ENCODE measurements at places on chromosomes 16 and 17. TPM values are rescaled to one million over a fixed set of nuclear protein-coding genes. Genes with fewer than 3 reads are reported as not detected.

The ZNF385C gene
- total RNA-seq = 0.22 TPM

The CMTM4 gene
- 205 TPM for total RNA-seq

The SPATA32 gene
- total RNA-seq = not detected

The CACNG4 gene
- not detected for total RNA-seq

The TMIGD1 gene
- not detected for total RNA-seq

The CNP gene
- 55.7 TPM for total RNA-seq

The ATP2A1 gene
- total RNA-seq = not detected

DNA sequence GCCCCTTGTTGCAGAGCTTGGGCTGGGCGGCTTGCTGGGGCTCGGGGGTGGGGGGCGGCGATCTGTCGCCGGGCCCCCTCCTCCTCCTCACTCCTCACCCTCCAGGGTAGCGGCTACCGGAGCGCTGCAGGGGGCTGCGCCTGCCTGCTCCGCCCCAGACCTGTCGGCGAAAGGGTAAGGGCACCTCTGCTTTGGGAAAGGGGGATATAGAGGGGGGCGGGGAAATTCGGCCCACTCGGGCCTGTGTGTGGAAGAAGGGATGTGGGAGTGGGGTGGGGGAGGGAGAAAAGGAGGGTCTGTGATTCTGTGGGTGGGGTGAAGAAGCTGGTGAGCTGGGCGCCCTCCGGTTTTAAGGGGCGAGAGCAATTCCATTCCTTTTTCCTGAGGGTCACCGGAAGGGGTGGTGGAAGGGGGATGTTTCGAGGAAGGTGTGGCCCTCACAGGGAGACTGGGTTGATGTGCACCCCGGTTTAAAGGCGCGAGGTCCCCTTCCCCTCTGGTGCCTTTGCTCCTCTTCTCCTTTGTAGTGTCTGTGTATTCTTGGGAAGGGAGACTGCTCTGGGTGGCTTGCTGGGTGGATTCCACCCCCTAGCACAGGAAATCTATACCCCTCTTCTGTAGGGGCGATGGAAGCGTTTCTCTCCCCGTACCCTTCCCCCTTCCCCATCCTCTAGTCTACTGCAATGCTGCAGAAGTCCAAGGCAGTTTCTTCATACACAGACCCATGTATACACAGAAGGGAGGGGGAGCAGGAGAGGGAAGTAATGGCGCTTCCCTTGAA, 878 bp downstream of the TAOK1 start:
- H3K4me3 ChIP-seq = peak overlapping the region; percentile 98
- H3K27me3 ChIP-seq = no peaks in the 10 kb centered on the region
- H3K4me1 ChIP-seq = peaks cover 19% of the 10 kb centered on the region

GRCh38 chr17:19312406-19312805, 50.1 kb downstream of the B9D1 start:
- H3K27me3 ChIP-seq = no peaks in the 10 kb centered on the region
- no peak for DNase-seq
- H3K4me1 ChIP-seq = peaks cover 35% of the 10 kb centered on the region
- H3K27ac ChIP-seq = peak overlapping the region; percentile 12
- peaks cover 8% of the 10 kb centered on the region for H3K36me3 ChIP-seq

DNA sequence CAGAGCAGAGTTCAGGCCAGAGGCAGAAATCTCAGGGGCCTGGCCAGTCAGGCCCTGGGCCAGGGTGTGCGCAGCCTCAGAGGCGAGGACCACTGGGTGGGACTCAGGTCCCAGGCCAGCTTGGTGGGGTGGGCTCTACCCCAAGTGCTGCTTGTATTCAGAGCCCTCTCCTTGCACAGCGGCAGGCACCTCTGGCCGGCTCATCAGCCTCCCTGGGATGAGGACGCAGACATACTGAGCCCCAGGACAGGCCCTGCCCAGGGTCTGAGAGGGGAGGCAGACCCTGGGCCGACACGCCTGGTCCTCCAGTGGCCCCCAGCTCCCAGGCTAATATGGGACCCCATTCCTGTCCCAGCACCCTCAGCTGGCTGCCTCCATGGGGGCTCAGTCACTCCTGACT, 7.6 kb upstream of the IL27 start:
- H3K36me3 ChIP-seq = no peaks in the 10 kb centered on the region
- no peaks in the 10 kb centered on the region for H3K4me1 ChIP-seq
- H3K27me3 ChIP-seq = no peaks in the 10 kb centered on the region
- no peak overlapping the region for H3K4me3 ChIP-seq

- no peak for DNase-seq
- no peak overlapping the region for H3K27ac ChIP-seq
- no peak overlapping the region for H3K4me3 ChIP-seq
- H3K4me1 ChIP-seq = no peaks in the 10 kb centered on the region
- no peaks in the 10 kb centered on the region for H3K36me3 ChIP-seq
- H3K27me3 ChIP-seq = no peaks in the 10 kb centered on the region
Observed at GRCh38 chr16:73179705-73180331, 131.9 kb upstream of the ZFHX3 start.

- no peaks in the 10 kb centered on the region for H3K4me1 ChIP-seq
- no peaks in the 10 kb centered on the region for H3K36me3 ChIP-seq
- no peak for DNase-seq
- no peaks in the 10 kb centered on the region for H3K27me3 ChIP-seq
- H3K4me3 ChIP-seq = no peak overlapping the region
Observed at GRCh38 chr16:68719993-68720489, 17.1 kb upstream of the CDH1 start.

- H3K4me3 ChIP-seq = no peak overlapping the region
- DNase-seq = no peak
- H3K4me1 ChIP-seq = peaks cover 15% of the 10 kb centered on the region
- H3K27me3 ChIP-seq = no peaks in the 10 kb centered on the region
Observed at GRCh38 chr17:67515490-67516083, 138.5 kb downstream of the PITPNC1 start.

DNA sequence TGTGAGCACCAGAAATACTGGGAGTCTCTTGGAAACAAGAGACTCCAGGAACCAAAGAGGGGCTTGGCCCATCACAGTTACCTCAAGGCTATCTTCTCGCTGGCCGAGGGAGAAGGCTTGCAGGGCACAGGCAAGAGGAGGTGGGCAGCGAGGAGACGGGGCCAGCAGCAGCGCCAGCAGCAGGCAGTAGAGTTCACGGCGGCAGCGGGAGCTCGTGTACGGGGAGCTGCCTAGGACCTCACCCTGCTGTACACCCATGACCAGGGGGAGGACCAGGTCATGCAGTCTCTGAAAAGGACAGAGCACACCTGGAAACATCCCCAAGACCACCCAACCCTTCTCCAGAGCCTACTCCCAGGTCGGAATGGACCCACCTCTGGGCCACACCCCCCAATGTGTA, 30.8 kb downstream of the PELP1 start:
- H3K27ac ChIP-seq = no peak overlapping the region
- H3K4me3 ChIP-seq = no peak overlapping the region
- H3K27me3 ChIP-seq = no peaks in the 10 kb centered on the region
- DNase-seq = no peak

DNA sequence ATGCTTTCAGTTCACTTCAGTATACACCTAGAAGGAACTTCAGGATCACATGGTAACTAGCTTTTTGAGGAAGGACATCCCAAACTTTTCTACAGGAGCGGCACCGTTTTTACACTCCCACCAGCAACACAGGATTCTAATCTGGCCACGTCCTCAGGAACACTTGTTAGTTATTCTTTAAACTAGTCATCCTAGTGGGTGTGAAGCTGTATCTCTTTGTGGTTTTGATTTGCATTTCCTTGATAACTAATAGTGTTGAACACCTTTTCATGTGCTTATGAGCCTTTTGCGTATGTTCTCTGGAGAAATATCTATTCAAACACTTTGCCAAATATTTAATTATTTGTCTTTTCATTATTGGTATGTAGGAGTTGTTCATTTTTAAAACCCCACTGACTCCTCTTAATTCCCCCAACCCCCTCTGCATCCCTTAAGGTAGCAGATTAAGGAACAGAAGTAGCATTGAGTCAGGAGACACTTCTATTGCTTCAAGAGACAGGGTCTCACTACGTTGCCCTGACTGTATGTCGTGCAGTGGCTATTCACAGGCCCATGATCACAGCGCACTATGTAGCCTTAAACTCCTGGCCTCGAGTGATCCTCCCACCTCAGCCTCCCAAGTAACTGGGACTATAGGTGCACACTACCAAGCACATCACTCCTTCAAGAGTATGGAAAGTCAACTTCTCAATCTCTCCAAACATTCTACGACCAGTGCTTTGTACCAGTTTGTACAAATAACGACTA, 25.4 kb downstream of the YWHAE start:
- H3K36me3 ChIP-seq = no peaks in the 10 kb centered on the region
- H3K4me3 ChIP-seq = no peak overlapping the region
- no peaks in the 10 kb centered on the region for H3K27me3 ChIP-seq

DNA sequence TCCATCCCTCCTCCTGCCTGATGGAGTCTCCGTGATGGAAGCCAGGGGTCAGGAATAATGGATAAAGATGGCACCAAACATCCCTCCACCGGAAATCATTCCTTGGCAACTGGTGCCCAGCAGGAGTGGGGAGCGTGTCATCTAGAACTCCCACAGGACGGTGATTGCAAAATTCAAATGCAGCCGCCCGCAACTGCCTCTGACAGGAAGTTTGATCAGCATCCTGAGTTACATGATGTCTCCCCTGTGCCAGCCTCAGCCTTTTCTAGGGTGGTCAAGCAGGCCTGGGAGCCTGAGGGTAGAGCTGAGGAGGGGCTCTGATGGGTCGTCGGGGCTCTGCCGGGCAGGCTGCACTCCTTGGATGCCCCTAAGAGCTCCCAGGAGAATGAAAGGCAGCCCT, 52.8 kb downstream of the GSG1L start:
- H3K27me3 ChIP-seq = no peaks in the 10 kb centered on the region
- H3K4me3 ChIP-seq = no peak overlapping the region
- H3K36me3 ChIP-seq = no peaks in the 10 kb centered on the region
- no peak for DNase-seq
- no peaks in the 10 kb centered on the region for H3K4me1 ChIP-seq
- H3K27ac ChIP-seq = no peak overlapping the region

GRCh38 chr17:32795339-32795979, 81.5 kb downstream of the MYO1D start:
- H3K4me1 ChIP-seq = peaks cover 8% of the 10 kb centered on the region
- no peaks in the 10 kb centered on the region for H3K36me3 ChIP-seq
- H3K27ac ChIP-seq = no peak overlapping the region
- H3K4me3 ChIP-seq = no peak overlapping the region
- no peaks in the 10 kb centered on the region for H3K27me3 ChIP-seq

GRCh38 chr16:21611556-21612384, 12.4 kb downstream of the METTL9 start:
- H3K27ac ChIP-seq = peak overlapping the region; percentile 20
- no peaks in the 10 kb centered on the region for H3K36me3 ChIP-seq
- peak; percentile 14 for DNase-seq
- H3K4me3 ChIP-seq = no peak overlapping the region
- peaks cover 50% of the 10 kb centered on the region for H3K4me1 ChIP-seq

GRCh38 chr17:78959803-78960202, 19.9 kb downstream of the LGALS3BP start:
- no peaks in the 10 kb centered on the region for H3K36me3 ChIP-seq
- no peak overlapping the region for H3K4me3 ChIP-seq
- H3K27ac ChIP-seq = no peak overlapping the region
- no peaks in the 10 kb centered on the region for H3K27me3 ChIP-seq
- no peaks in the 10 kb centered on the region for H3K4me1 ChIP-seq
- DNase-seq = no peak

DNA sequence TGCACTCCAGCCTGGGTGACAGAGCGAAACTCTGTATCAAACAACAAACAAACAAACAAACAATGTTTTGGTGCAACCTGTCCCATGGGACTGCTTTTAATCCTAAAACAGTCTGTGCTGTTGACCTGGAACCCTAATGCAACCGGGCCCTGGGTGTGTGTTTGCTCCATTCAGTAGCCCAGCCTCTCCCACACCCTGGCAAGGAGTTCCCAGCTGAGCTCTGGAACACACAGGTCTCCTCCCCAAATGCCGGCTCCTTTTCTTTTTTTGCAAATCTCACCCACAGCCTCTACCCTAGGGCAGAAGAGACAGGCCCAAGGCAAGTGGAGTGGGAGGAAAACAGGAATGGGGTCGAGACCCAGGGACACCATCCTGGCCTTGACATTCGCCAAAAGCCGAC, 29.8 kb upstream of the RASD1 start:
- peak; percentile 23 for DNase-seq
- H3K4me1 ChIP-seq = peaks cover 10% of the 10 kb centered on the region
- H3K4me3 ChIP-seq = no peak overlapping the region
- peak overlapping the region; percentile 58 for H3K27ac ChIP-seq
- H3K27me3 ChIP-seq = no peaks in the 10 kb centered on the region
- H3K36me3 ChIP-seq = no peaks in the 10 kb centered on the region

- H3K4me3 ChIP-seq = no peak overlapping the region
- H3K27me3 ChIP-seq = no peaks in the 10 kb centered on the region
- H3K36me3 ChIP-seq = no peaks in the 10 kb centered on the region
- no peak overlapping the region for H3K27ac ChIP-seq
- H3K4me1 ChIP-seq = no peaks in the 10 kb centered on the region
Observed at GRCh38 chr17:66526827-66527226, 224.4 kb downstream of the PRKCA start.

DNA sequence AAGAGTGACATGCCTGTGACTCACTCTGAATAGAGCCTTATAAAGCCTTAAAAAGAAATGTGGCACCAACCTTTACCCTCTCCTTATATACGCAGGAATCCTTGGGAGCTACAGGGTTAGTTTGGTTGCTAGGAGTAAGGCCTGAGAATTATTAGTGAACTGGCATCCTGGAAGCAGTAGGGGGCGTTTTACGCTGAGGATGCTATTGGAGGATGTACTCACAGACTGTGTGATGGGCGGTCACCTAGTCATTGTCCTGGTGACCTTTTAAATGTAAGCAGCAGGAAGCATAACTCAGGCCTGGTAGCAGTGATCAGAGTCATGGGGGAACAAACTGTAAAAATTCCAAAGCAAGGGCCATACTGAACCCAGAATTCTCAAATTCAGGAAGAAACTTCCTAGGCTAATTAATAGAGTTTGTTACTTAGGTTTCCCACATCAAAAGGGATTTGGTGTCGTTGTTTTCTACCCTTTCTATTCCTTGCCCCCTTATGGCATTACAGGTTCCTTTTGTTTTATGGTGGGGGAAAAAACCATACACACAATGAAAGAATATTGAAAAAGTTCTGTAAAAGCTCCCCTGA, 153.8 kb downstream of the SNX11 start:
- no peaks in the 10 kb centered on the region for H3K36me3 ChIP-seq
- no peak overlapping the region for H3K4me3 ChIP-seq
- H3K27me3 ChIP-seq = no peaks in the 10 kb centered on the region
- H3K27ac ChIP-seq = no peak overlapping the region

GRCh38 chr17:72238157-72238673, 117.4 kb downstream of the SOX9 start:
- no peak for DNase-seq
- no peaks in the 10 kb centered on the region for H3K36me3 ChIP-seq
- H3K27me3 ChIP-seq = no peaks in the 10 kb centered on the region

DNA sequence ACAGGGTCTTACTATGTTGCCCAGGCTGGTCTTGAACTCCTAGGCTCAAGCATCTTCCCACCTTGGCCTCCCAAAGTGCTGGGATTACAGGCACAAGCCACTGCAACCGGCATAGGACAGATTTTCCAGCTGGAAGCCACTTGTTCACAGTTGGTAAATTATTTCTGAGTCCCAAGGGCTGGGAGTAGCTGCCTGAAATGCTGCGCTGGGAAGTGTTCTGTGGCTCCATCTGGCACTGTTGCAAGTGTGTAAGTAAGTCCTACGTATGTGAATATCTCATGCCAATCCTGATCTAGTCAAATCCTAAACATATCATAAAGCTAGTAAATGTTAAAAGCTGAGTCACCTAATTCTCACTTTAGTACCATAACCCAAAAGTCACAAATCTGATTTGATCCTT, 48.1 kb downstream of the YWHAE start:
- no peaks in the 10 kb centered on the region for H3K4me1 ChIP-seq
- H3K36me3 ChIP-seq = peaks cover 46% of the 10 kb centered on the region
- no peak overlapping the region for H3K4me3 ChIP-seq
- no peaks in the 10 kb centered on the region for H3K27me3 ChIP-seq
- H3K27ac ChIP-seq = no peak overlapping the region
- DNase-seq = no peak

Measured in thyroid gland (tissue), 4 donors.